ENCODE measurements at places on chromosomes 6 and 20.

GRCh38 chr6:38713812-38714211 lies 1.3 kb upstream of the DNAH8 start:
- DNase-seq = peak; percentile 10

GRCh38 chr20:23702021-23702420 lies 13.2 kb upstream of the CST4 start:
- DNase-seq = no peak

GRCh38 chr20:22070610-22071058 lies 365.2 kb downstream of the PAX1 start:
- no peak for DNase-seq

DNA sequence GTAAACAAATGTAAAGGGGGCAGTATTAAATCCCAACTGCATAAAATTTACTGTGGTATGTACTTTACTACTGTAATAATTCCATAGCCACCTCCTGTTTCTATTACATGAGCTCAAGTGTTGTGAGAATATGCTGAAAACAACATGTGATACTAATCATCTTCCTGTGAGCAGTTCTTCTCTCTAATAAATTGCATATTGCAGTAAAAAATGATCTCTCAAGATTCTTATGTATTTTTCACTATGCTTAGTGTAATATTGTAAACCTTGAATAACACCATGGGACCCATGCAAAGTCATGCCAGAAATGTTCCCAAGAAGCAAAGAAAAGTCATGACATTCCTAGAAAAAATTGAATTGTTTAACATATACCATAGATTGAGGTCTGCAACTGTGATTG lies 133.0 kb upstream of the ATXN1 start:
- no peak for DNase-seq

- no peak for DNase-seq
Observed at GRCh38 chr6:124434421-124434820, 527.8 kb upstream of the RNF217 start.

DNA sequence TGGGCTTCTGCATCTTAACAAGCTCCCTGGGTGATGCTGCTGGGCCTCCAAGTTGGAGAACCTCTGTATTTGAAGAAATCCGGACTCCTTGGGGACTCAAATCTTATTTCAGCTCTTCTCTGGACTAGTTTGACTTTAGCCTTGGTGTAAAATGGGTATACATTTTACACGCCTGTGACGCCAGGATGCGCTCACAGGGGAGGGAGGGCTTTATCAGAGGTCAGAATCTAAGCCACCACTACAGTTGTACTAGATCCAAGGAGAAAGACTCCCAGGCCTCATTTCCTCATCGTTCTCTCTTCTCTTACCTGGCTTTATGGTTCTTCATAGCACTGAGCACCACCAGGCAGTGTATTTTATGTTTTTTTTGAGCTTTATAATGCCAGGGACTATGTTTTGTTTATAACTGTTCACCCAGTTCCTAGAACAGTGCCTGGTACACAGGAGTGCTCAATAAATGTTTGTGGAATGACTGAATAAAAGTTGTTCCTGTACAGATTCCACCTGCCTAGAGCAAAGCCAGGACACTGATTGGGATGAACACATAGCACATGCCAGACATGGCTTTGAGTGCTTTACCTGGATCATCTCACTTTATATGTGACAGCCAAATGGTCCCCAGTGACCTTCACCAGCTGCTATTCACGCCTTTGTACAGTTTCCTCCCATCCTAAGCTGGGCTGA lies 5.1 kb upstream of the RBCK1 start:
- DNase-seq = no peak

DNA sequence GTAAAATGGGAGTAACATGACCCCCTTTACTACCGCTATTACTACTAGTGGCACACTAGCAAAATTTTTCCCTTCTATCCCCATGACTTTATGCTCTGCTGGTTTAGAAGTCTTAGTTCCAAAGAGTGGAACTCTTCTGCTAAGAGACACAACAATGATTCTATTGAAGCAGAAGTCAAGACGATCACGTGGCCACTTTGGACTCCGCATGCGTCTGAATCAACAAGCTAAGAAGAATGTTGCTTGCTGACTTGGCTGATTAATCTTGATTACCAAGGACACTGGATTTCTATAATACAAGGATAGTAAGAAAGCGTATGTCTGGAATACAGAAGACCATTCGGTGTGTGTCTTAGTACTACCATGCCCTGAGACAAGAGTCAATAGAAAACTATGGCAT lies 244.7 kb upstream of the BTBD3 start:
- no peak for DNase-seq

- DNase-seq = no peak
Observed at GRCh38 chr6:22668717-22669116, 99.4 kb downstream of the HDGFL1 start.

DNA sequence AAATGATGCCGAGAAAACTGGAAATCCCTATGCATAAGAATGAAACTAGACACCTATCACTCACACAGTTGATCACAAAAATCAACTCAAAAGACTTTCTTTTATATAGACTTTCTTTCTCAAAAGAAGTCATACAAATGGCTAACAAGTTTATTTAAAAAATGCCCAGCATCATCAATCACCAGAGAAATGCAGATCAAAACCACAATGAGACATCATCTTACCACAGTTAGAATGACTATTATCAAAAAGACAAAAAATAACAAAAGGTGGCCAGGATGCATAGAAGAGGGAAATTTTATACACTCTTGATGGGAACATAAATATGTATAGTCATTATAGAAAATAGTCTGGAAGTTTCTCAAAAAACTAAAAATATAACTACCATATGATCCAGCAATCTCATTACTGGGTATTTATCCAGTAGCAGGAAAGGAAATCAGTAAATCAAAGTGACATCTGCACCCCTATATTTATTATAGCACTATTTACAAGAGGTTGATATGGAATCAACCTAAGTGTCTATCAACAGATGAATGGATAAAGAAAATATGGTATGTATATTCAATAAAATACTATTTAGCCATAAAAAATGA lies 3.4 kb upstream of the RNF217 start:
- DNase-seq = no peak

DNA sequence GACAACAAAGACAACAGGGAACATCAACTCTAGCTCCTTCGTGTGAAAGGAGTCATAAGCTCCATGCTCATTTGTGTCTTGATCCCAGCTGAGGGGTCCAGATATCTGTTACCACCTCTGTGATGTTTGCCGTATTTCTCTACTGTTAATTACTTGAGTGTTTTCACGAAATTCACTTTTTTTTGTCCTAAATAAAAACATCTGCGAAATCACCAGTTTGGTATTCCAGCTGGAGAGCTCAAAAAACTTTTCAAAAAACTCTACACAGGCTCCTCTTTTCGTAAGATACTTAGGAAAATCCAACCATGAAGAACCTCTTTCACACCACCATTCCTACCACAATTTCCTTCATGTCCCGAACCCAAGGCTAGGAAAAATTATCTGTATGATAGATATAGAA lies 25.3 kb downstream of the TRAF3IP2 start:
- no peak for DNase-seq

GRCh38 chr20:34433391-34433790 lies 70.3 kb downstream of the ITCH start:
- no peak for DNase-seq

- DNase-seq = no peak
Observed at GRCh38 chr6:99689916-99690685, 83.5 kb downstream of the PRDM13 start.

- no peak for DNase-seq
Observed at GRCh38 chr6:37565267-37566110, 65.8 kb upstream of the CCDC167 start.

DNA sequence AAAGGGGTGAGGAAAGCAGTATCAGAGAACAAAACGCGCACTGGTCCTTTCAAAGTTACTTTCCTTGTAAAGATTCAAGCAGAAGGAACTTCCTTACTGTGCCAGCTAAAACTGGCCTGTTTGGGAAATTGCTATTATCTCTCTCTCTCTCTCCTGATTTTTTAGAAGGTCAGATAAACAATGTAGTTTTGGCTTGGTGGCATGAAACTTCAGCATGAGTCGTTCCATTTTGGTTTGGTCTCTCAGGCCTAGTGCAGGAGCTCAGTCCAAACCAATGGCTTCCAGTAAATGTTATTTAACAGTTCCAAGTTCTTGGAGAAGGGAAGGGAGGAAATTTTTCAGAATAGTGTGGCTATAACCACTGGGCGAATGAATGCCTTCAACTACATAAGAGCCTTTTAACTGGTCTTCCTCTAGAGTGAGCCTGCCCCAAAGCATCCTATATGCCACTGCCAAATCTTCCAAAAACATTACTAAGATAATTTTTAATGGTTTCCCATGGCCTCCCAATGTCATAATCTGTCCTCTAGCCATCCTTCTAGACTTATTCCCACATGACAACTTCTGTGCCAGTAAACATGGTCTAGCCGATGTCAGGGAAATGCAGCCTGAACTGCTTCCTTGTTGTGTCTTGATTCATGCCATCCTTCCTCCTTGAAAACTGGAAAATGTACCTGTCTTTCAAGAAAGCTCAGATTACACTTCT lies 9.1 kb upstream of the SNX9 start:
- no peak for DNase-seq

- no peak for DNase-seq
Observed at GRCh38 chr20:57991211-57991881, 237.1 kb downstream of the ANKRD60 start.

- DNase-seq = no peak
Observed at GRCh38 chr20:46255440-46256104, 52.7 kb downstream of the CDH22 start.

DNA sequence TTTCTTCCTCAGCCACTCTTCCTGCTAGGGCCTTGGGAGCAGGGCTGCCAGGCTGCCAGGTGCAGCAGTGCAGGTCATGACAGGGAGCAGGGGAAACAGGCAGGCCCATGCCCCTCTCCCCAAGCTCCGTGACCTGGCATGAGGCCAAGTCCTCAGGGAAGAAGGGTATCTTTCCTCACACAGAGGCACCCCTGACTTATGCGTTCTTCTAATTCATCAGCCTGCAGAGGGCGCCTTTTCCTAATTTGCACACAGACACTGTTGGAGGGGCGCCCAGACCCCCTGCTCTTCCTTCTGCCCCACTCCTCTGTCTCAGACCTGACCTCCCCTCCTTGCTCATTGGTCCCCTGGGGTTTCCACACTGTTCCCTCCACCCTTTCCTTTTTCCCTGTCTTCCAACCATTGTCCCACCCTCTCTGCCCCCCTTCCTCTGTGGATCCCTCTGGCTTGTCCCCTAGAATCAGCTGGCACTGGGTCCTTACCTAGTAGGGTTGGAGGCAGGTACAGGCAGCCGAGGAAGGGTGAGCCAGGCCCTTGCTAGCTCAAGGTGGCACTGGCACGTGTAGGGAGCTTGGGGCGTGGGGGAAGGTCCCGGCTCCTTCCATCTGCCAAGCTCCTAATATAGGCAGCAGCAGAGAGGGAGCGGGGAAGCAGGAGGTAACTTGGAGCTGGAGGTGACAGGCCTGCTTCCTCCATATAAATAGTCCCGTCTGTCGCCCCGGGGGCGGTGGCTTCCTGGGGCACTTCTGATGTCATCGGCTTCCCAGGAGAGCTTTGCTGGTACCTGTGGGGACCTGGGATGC lies 154.9 kb upstream of the MLN start:
- DNase-seq = no peak

- DNase-seq = no peak
Observed at GRCh38 chr6:165984729-165985275, 182.8 kb downstream of the TBXT start.

- DNase-seq = no peak
Observed at GRCh38 chr6:169106176-169106575, 147.5 kb downstream of the THBS2 start.

DNA sequence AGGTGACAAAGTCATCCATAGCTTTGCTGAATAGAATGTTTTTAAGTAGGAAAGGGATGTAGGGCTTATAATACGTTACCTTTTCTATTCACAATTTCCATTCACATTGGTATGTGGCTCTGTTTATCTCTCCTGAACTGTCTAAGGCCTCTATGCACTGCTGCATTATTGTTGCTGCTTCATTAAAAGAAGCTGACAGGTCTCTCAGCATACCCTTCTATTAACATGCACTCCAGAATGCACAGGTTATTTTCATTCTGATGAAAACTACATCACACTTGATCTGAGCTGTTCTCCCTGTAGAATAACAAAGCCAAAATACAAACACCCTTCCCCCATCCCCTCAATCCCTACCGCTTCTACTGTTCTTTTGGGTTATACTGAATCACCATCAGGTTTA lies 399.3 kb downstream of the TBC1D32 start:
- no peak for DNase-seq

GRCh38 chr6:13927203-13927602 lies 2.5 kb downstream of the RNF182 start:
- no peak for DNase-seq

DNA sequence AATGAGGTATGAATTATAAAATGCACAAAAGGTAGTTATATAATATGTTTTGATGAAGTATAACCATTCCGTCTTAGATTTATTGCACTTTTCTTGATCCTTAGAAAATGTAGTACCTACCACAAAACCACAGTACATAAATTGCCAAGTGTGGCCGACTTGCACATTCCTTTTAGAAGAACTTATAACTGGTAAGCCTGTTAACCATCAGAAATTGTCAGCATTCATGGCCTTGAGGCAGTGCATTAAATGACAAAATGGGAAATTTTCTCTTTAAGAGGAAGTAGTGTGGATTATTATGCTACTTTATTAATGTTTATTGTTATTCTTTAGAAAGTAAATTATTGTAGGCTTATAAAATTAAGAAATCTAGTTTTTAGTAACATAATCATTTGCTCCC lies 29.6 kb downstream of the TAB2 start:
- no peak for DNase-seq

- DNase-seq = no peak
Observed at GRCh38 chr6:30507849-30508827, 18.8 kb downstream of the HLA-E start.

GRCh38 chr6:155708100-155708499 lies 252.5 kb upstream of the NOX3 start:
- no peak for DNase-seq

GRCh38 chr6:2078888-2079287 lies 166.5 kb downstream of the GMDS start:
- DNase-seq = no peak
